CD4-positive, alpha-beta T cell treated with Interleukin-15 for 1 hour (primary cell): ENCODE measurements at places on chromosomes 4 and X.

- no peak for DNase-seq
Observed at GRCh38 chr4:83651846-83652245, 115.9 kb downstream of the GPAT3 start.

DNA sequence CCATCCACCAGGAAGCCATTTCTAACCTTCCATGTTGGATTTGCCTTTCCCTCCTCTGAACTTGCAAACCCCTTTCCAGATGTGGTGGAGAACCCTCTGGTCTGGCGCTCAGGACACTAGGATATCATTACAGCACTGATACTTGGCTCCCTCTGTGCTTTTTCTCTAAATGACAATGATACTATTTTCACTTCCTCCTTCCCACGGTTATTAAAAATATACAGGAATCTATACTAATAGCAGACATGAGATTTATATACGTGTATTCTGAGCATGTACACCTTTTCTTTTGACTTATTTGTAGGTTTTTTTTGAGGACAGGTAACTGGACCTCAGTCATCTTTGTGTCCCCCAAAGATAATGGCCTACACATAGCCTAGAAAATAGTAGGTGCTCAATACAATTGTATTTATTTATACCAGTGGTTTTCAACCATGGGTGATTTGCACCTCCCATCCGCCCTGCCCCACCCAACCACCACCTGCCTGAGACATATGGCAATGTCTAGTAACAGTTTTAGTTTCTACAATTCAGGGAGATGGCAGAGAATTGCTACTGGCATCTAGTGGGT, 60.4 kb upstream of the PLAC8 start:
- peak; percentile 37 for DNase-seq

DNA sequence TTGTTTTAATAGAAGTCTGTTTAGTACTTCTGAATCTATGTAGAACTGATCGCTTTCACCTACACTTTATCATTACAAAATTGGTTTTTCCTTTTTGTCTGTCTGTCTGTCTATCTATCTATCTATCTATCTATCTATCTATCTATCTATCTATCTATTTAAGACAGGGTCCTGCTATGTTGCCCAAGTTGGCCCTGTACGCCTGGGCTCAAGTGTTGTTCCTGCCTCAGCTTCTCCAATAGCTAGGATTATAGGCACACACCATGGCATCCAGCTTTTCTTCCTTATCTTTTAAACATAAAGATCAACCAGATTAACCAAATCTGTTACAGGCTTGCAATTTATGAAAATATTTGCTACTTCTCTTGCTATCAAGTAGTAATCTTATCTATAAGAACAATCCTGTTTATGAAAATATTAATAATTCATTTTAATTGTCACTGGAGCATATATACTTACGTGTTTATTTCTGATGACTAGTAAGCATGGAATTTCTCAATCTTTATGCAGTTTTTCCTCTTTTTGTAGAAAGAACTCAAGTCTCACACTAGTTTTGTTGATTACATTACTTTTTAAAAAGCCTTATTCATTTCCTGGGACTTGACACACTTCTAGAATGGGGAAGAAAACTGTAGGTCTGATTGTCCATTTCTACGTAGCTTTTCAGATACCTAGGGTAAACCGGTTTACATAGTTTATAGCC, 24.5 kb downstream of the KIAA0232 start:
- no peak for DNase-seq

GRCh38 chr4:57282933-57283310, 172.7 kb upstream of the IGFBP7 start:
- DNase-seq, result no peak

DNA sequence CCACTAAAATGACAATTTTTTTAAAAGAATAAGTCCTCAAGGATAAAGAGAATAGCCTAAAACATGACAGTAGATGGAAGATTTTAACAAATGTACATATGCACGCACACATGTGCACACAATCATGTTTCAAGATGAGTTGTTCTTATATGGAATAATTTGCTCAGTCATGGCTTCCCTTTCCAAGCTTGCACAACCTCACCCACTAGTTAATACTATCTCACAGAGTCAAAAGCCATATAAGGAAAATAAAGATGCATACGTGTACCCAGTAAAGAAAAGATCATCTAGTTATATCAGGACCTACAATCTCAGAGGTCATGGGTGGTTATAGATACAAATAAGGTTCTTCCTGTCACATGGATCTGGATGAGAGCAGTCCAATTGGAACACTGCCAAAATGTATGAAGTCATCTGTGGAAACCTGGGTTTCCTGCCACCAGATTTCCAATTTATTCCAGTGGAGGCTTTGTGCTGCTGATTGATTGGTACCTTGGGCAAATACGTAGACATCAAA, 56.1 kb downstream of the FAM13A start:
- DNase-seq, result no peak

GRCh38 chr4:137892134-137892533, 350.0 kb downstream of the SLC7A11 start:
- no peak for DNase-seq

- no peak for DNase-seq
Observed at GRCh38 chr4:169062897-169063244, 52.8 kb upstream of the CBR4 start.

- DNase-seq, result no peak
Observed at GRCh38 chr4:127905029-127905428, 24.3 kb downstream of the PLK4 start.

GRCh38 chrX:118802857-118803256, 20.8 kb upstream of the ZCCHC12 start:
- DNase-seq, result no peak

DNA sequence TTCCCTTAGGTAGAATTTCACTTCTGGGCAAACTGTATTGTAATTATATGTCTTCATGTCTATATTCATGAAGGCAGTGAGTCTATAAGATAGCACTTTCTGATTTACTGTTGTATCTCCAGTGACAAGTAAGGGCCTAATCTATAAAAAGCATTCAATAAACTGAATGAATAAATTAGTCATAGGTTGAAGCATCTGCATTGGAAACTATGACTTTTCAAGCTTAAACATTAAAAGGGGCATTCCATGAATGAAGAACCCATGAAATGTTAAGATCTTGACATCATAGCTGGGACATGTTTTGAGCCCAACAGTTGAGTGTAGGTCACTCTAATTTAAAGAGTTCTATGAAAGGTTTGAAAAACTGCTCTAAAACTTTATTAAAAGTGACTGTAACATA, 159.3 kb upstream of the LCORL start:
- DNase-seq, result no peak

- DNase-seq, result no peak
Observed at GRCh38 chrX:40720339-40720738, 15.0 kb downstream of the MED14 start.

DNA sequence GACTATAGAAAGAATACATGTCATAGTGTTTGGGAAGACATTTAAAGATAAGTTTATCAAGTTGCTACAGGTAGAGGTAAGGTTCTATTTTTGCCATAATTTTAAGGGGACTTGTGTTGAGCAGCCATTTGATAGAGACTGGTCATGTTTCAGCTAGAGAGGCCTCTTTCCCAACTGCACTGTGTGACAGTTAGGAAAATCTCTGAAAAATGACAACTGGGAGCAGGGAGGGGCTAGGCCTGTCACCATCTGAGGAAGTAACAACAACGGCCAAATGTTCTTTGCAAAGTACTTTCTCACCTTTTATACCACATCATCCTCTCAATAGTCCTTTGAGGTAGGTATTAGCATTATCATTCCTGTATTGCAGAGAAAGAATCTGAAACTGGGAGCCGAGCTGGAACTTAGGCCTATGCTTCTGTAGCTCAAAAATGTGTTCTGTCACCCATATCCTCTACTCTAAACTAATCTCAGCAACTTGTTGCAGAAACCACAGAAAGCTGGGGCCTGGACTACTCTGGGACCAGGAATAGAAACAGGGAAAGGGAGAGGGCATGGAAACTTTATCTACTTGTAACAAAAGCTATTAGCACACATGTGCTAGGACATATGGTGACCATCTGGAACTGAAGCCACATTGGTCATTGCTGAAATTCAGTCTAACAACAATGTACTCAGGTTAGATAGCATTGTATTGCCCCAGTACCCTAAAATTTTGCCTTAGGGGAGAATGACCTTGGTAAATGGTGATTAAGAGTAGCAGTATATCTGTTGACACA, 198.9 kb downstream of the MID1IP1 start:
- no peak for DNase-seq

DNA sequence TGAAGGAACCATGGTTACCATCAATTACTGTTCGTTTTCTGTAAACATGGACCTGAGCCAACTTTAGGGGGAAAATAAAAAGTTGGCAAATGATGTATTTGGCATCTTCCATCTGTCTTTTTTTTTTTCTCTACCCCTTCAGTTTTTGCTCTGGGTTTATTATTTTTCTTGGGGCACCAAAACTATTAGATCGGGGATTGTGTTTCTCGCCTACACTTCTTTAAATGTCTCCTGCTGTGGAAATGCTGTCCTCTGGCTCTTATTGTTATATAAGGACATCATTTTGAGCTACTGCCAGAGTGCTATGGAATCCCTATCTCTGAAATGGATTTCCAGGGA, 234.0 kb upstream of the SLIT2 start:
- DNase-seq, result no peak

DNA sequence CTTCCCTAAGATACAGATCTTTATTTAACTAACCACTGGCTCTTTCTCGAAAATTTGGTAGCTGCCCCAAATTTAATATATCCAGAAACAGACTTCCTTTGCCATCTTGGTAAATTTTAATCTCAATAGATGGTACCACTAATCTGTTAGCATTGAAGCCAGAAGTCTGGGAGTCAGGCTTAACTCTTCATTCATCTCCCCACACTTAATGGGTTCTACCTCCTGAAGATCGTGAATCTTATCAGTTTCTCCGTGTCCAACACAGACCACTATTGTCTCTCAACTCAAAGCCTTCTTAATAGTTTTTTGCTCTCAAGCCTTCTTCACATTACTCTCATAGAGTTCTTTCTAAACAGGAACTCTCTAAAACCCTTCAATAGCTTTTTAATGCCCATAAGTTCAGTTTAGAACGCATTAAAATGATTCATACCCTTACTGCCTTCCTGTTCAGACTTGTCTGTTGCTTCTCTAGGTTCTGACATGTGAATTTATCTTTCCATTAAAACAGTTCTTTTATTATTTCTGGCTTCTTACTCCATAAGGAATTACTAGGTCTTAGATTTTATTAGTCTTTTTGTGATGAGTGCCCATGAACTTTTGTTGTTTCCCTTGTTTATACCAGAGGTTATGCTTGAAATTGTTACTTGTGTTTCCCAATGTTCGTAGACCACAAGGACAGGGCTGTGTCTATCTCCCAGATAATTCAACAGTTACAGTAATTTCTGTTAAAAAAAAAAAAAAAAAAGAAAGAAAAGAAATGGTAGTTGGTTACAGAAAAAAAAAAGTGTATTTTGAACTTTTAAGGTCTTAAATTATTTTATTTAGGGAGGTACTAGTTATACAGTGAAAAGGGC, 54.7 kb downstream of the SMARCAD1 start:
- no peak for DNase-seq

- no peak for DNase-seq
Observed at GRCh38 chr4:147943159-147943638, 211.3 kb downstream of the ARHGAP10 start.

- no peak for DNase-seq
Observed at GRCh38 chr4:183657564-183657963, 1.4 kb downstream of the RWDD4 start.

DNA sequence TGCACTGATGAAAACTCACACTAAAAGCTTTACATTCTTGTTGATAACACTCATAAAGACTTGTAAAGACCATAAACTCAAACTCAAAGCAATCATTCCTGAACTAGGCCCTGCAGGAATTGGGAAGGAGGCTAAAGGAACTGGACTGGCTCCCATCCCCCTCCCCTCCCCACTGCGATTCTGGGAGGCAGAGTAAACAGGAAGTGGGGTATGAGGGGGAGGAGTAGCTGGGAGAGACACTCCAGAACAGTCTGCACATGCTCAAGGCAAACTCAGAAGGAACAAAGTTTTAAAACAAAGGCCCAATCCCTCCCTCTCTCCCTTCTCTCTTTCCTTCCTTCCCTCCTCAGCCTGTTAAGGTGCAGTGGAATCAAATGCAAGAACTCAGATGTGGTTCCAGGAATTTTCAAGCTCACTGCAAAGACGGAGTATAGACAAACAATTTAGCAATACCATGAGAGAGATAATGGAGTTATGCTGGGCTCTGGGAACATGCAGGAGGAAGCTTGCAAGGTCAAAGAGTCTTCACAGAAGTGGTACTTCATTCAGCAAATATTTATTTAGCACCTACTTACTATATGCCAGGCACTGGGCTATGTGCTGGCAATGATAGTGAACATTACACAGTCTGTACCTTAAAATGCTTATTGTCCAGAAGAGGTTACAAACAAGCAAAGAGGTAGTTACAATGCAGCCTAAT, 15.9 kb downstream of the MID1IP1 start:
- DNase-seq, result no peak

GRCh38 chr4:7649741-7650531, 215.2 kb upstream of the PSAPL1 start:
- DNase-seq, result peak; percentile 77

DNA sequence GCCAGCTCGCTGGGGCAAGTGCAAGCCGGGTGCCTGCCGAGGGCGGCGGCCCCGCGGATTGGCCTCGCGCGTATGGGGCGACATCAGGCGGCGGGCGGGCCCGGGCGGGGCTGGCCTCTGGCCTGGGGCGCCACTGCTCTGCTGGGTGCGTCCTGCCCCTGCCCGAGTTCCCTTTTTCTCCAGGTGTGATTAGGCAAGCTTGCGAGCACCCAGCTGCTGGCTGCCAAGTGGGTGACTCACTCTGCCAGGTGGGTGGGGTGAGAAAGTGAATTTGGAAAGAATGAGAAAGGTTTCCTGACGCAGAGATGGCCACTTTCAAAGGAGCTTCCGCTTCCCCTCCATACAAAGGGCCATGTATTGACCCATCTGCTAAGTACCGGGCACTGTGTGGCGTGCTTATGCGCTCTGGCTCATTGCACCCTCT, 32.5 kb downstream of the FGFBP1 start:
- DNase-seq, result peak; percentile 23

- DNase-seq, result no peak
Observed at GRCh38 chr4:122309988-122310626, 68.7 kb upstream of the ADAD1 start.

- no peak for DNase-seq
Observed at GRCh38 chr4:45920861-45921260, 203.0 kb downstream of the GABRG1 start.

- DNase-seq, result peak; percentile 86
Observed at GRCh38 chrX:1554469-1555210, 17.7 kb upstream of the P2RY8 start.

GRCh38 chrX:13774696-13775095, 40.1 kb downstream of the OFD1 start:
- no peak for DNase-seq

DNA sequence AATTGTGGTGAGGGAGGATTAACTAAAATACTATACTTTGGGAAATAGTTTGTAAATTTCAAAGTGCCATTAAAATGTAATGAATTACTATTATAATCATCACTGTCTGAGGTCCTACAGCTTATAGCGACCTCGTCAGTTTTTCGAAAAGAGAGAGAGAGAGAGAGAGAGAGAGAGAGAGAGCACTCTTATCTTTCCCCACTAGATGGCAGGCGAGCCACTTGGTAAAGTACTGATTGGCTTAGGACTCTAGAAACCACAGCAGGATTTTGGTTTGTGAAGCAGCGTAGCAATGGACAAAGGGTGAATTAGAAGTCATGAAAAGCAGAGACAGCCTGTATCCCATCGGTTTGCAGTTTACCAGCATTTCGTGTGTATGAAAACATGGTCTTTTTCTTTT, 52.5 kb downstream of the LINC00632 start:
- DNase-seq, result no peak
